ENCODE measurements at places on chromosomes 1 and 21.

- no peak for DNase-seq
Measured at GRCh38 chr1:57789936-57790335, 366.1 kb upstream of the DAB1 start.

DNA sequence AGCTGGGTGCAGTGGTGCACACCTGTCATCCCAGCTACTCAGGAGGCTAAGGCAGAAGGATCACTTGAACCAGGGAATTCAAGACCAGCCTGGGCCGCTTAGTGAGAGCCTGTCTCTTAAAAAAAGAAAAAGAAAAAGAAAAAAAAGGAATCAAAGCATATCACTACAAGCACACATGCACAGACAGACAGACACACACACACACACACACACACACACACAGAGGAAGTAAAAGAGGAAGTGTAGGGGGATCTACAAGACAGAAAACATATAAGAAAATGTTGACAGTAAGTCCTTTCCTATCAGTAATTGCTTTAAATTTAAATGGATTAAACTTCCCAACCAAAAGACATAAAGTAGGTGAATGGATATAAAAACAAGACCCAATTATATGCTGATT, 180.3 kb downstream of the FAF1 start:
- no peak for DNase-seq

- no peak for DNase-seq
Measured at GRCh38 chr1:10338611-10339010, 60.3 kb upstream of the PGD start.

GRCh38 chr1:80891871-80892270, 908.9 kb upstream of the ADGRL2 start:
- no peak for DNase-seq

GRCh38 chr1:29322861-29323585, 86.7 kb downstream of the PTPRU start:
- DNase-seq = no peak

GRCh38 chr1:183279835-183280234, 93.8 kb downstream of the LAMC2 start:
- peak; percentile 74 for DNase-seq

- no peak for DNase-seq
Measured at GRCh38 chr1:114485286-114485685, 25.7 kb downstream of the TRIM33 start.

DNA sequence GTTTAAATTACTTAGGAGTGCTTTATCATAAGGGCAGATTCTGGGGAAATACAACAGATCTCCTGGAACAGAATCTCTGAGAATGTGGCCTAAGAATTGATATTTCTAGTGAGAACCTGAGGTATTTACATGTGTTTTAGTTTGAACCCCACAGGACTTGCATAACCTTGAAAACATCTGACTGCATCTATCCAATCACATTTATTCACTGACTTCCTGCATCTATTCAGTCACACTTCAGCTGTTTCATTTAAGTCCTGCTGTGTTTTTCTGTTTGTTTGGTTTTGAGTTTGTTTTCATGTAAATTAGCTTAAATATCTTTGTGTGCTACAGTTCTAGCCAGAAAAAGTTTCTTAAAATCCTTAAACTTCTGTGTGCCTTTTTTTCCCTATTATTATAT, 1260.7 kb downstream of the PLA2G4A start:
- peak; percentile 3 for DNase-seq

DNA sequence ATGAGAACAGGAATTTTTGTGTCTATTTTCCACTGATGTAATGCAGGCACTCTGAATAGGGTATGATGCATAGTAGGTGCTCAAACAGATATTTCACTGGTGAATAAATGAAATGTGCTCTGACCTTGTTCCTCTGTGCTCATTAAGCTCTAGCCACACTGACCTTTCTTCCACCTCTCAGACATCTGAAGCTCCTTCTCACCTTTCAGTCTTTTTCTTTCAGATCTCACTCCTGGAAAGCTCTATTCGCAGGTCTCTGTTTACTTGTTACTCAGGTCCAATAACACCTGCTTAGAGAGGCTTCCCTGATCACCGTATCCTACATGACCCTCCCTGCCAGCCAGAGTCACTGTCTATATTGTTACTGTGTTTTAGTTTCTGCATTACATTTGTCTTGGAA, 59.2 kb upstream of the IVNS1ABP start:
- no peak for DNase-seq

GRCh38 chr1:245317217-245317616, 162.4 kb downstream of the KIF26B start:
- no peak for DNase-seq

- DNase-seq = peak; percentile 68
Measured at GRCh38 chr1:199463521-199464127, 563.9 kb upstream of the NR5A2 start.

DNA sequence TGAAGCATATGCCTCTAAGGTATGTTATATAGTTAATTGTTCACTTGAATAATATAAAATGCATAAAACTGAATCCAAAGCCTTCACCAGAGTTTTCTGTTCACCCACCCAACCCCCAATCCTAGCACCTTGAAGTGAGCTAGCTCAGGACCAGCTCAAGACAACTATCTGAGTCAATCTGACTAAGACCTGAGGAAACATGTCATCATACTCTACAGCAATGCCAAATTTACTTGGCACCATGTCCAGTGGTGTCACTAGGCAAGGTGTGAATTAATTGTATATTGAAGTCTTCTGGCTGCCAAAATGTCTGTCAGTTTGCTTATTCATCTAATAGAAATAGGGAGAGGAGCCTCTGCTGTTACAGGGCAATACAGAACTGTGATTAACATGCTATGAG, 3.8 kb downstream of the DNASE2B start:
- DNase-seq = peak; percentile 50

DNA sequence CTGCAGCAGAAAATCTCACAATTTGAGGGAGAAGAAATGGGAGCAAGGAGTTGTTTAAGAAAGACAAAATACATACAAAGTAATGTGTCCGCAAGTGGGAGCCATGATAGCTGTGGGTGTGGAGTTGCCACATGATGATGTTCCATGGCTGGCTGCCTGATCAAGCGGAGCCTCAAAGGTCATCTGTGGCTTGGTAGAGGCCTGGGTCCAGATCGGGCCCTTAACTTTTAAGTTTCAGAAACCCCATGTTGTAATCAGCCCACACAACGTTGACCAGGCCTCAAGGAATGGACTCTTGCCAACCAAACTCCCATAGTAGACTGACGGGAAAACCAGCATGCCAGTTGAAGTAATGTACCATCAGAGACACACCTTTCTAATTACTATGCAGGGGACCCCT, 64.7 kb upstream of the ANGPTL1 start:
- DNase-seq = no peak
